ENCODE measurements at places on chromosomes 4 and X.

- DNase-seq = no peak
These were observed 65.4 kb downstream of the PRKX start for GRCh38 chrX:3648084-3648483.

GRCh38 chr4:15003401-15003890, 1.2 kb downstream of the CPEB2 start:
- DNase-seq = no peak

GRCh38 chrX:78886550-78886949, 58.6 kb upstream of the P2RY10 start:
- no peak for DNase-seq

GRCh38 chrX:101744085-101744484, 84.4 kb upstream of the ARMCX2 start:
- DNase-seq = no peak

DNA sequence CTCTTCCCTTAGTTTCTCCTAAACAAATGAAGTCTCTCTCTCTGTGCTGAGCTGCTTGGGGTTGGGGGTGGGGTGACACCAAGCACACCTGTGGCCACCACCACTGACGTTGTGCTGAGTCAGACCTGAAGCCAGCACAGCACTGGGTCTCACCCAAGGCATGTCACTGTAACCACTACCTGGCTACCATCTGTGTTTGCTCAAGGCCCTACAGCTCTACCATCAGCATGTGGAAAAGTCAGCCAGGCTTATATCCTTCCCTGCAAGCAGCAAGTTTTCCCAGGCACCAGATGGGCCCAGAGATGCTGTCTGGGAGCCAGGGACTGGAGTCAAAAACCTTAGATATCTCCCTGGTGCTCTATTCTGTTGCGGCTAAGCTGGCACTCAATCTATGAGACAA, 6.9 kb downstream of the CXCL10 start:
- no peak for DNase-seq

DNA sequence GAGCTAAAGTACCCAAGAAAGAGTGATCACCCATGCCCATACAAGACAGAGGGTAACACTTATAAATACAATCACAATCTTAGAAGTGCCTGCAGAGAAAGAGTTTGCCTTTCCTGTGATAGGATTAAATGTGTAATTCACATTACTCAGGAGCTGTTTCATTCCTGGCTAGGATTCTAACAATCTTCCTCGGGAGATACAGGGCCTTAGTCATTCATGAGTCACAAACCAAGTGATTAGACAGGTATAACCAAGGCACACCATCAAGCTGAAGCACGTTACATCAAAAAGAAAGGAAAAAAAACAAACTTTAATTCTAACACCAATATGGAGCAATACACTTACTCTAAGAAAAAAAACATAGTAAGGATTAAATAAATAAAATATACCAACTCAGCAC, 14.9 kb downstream of the ABCG2 start:
- peak; percentile 29 for DNase-seq

DNA sequence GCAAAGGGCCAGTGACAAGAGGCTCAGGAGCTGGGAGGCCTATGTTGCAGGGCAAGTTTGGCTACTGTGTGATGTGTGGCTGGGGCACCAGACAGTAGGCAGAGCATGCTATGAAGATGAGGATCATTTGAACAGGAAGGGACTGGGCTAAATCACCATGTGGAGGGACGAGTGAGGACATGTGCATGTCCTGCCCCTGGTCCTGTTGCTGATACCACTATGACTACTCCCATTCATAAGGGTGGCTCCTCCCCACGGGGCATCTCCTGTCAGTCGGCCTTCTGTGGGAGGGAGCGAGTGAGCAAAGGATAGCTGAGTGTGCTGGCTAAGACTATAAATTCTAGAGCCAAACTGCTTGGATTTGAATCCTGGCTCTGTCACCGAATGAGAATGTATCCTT, 139.2 kb downstream of the TMEM164 start:
- DNase-seq = no peak

Data from AG04450 (cell line).